ENCODE measurements at places on chromosomes 16 and 17.
A peak's percentile ranks its signal among the peaks of the same experiment; 100 is the strongest.

GRCh38 chr17:77253611-77254051 is 112.9 kb downstream of the SEC14L1 start:
- DNase-seq: peak; percentile 35

GRCh38 chr16:78754713-78755112 is 655.3 kb downstream of the WWOX start:
- DNase-seq: no peak

GRCh38 chr16:68328151-68328859 is 17.5 kb downstream of the PRMT7 start:
- peak; percentile 96 for DNase-seq

- DNase-seq: no peak
Measured at GRCh38 chr17:40936437-40936971, 942 bp downstream of the KRT23 start.

DNA sequence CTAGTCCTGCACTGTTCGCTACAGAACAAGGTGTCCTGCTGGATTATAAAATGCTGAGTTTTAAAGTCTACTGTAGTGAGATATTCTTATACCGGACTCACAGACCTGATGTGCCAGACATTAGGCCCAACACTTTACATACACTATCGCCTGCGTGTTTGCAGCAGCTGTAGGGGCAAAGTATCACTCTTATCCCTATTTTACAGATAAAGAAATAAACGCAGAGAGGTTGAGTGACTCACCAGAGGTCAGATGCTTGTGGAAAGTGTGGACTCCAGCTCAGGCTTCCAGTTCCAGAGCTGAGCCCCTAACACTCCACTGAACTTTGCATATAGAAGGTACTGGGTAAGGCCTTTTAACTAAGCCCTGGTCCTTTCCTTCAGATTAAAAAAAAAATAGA is 47.4 kb downstream of the PLXDC1 start:
- DNase-seq: no peak

GRCh38 chr16:27691721-27692120 is 141.8 kb downstream of the KATNIP start:
- DNase-seq: no peak

DNA sequence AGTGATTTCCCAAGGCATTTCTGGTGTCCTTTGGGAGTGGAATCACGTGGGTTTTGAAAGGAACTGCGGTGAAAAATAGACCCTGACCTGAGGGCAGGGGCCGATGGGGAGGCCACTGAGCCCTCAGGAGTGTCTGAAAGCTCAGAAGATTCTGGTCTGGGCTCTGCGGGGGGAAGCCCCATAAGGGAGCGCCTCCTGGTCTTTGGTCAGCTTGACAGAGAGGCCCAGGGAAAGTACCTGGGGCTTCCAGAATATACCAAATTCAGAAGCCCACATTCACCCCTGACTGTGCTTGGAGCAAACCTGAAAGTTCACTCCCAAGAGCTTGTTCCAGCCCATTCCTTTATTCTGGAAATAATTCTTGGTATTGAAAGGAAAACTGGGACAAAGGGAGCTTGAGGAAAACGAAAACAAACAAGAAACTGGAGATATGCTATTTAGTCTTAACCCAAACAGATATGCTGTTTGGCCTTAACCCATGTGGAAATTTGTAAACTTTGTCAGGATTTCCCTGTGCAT is 23.2 kb upstream of the NAGLU start:
- DNase-seq: no peak

GRCh38 chr16:1964506-1965395 is at the start of gene RPS2:
TSS of gene RPS2 (minus strand) at chr16:1964826. CDS start at chr16:1964625, 201 bp downstream.
- DNase-seq: peak; percentile 100

- no peak for DNase-seq
Measured at GRCh38 chr17:12445331-12445730, 220.4 kb upstream of the MYOCD start.

- no peak for DNase-seq
Measured at GRCh38 chr16:82203198-82203597, 33.2 kb upstream of the MPHOSPH6 start.

- no peak for DNase-seq
Measured at GRCh38 chr16:17759451-17760390, 289.0 kb upstream of the XYLT1 start.

DNA sequence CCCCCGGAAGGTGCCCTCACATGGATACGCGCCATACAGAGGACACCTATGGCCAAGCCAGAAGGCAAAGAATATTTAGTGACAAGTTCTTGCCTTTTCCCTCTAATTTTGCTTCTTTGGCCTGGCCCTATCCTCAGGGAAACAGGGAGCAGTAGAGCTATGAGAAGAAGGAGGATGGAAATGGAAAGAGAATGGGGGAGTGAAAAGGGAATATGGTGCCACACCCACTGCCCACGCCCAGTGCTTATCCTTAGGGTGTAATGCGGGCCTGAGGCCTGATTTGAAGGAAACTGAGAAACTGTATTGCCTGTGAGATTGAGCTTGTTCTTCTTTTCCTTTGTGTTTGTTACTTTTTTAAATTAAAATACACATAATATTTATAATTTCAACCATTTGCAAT is 255.1 kb downstream of the HS3ST3A1 start:
- DNase-seq: no peak

- peak; percentile 82 for DNase-seq
Measured at GRCh38 chr17:32264140-32264799, 1.4 kb upstream of the RHBDL3 start.

DNA sequence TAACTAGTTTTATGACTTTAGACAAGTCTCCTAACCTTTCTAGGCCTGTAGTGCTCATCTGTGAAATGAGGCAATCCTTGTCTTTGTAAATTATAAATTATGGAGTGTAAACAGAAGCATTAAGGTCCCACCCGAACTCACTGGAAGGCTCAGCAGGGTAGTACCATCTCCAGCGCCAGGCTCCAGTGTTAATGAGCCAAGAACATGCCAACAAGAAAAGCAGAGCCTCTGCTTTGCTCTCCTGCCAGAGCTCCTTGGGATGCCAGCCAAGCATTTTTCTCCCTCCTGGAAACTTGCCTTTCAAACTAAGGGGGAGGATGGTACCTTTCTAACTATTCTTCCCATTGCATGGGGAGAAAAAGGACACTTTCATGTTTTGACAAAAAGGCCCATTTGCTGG is 14.9 kb downstream of the LIMD2 start:
- DNase-seq: no peak

- DNase-seq: no peak
Measured at GRCh38 chr17:17661134-17661533, 20.1 kb upstream of the RAI1 start.

- DNase-seq: no peak
Measured at GRCh38 chr17:18117982-18118975, 9.7 kb downstream of the MYO15A start.

DNA sequence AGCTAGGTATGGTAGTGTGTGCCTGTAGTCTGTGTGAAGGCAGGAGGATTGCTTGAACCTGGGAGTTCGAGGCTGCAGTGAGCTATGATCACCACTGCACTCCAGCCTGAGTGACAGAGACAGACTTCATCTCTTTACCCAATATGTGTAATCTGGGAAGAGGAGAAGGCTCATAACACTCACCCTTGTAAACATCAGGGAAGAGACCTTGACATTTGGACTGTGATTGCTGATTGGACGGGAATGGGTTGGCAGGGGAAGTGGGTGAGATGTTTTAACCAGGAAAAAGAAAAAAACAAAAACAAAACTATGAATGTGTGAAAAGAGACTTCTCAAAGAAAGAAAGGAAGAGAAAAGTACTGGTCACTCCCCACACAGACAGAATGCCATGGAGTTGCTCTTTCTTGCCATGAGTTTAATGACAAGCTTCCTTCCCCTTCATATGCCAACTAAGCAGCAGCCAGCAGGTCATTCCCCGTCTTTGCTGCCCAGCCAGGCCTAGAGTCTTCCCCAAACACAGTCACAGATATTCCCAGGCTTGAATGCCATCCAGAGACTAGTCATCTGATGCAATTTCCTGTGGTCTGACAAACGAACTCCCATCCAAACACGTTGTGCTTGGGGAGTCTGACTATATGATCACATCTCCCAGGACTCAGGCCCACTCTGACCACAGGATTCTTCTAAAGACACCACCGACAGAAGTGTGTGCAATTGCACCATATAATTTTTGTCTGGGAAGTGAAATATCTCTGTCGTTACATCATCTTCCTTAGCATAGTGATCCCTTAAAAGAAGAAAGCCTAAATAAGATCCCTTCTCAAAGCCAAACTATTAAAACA is 3.6 kb upstream of the XAF1 start:
- DNase-seq: no peak

DNA sequence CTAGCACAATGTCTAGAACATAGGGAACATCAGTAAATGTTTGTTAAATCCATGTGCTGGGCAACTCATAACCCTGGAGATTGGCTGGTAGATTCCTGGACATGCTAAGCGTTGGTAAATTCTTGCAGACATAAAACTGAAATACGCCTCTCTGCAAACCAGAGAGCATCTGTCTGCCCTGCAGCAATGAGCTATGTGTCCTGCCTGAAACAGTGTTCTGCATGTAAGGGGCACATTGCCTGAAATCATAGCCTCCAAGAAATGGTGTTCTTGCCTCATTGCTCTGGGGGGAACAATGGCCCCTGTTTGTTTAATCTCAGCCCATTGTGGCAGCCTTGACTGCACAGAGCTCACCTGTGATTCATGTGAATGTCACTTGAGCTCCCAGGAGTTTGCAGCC is 113.5 kb upstream of the CCL2 start:
- no peak for DNase-seq

GRCh38 chr17:82702231-82702927 is 3.9 kb upstream of the RAB40B start:
- DNase-seq: no peak

DNA sequence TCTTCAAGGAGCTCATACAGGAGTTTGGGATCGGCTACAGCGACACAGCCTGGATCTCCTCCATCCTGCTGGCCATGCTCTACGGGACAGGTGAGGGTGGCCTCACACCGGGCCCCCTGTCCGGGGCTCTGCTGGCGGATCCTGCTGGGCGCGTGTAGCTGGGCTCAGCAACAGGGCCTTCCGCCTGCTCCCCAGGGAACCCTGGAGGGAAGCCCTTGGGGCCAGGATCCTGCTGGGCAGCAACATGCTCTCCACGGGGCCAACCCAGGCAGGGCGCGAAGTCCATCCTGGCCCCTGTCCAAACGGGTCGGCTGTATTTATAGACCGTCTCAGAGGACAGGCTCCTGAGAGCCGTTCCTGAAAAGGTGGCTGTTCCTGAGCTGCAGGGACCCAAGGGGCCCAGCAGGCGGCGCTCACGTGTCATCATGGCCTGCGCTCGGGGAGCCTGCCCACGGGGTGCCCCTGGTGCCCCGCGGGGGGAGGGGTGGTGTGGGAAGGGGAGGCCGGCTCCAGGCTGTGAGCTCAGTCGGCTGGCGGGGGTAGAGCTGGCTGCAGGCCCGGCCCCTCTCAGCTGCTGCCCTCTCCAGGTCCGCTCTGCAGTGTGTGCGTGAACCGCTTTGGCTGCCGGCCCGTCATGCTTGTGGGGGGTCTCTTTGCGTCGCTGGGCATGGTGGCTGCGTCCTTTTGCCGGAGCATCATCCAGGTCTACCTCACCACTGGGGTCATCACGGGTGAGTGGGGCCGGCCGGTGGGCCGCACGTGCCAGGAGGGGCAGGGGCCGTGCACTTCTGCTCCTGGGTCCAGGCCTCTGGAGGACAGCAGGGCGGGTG is 7.5 kb downstream of the SLC16A3 start:
- DNase-seq: peak; percentile 84

GRCh38 chr17:29146369-29146972 is 33.7 kb downstream of the MYO18A start:
- no peak for DNase-seq

DNA sequence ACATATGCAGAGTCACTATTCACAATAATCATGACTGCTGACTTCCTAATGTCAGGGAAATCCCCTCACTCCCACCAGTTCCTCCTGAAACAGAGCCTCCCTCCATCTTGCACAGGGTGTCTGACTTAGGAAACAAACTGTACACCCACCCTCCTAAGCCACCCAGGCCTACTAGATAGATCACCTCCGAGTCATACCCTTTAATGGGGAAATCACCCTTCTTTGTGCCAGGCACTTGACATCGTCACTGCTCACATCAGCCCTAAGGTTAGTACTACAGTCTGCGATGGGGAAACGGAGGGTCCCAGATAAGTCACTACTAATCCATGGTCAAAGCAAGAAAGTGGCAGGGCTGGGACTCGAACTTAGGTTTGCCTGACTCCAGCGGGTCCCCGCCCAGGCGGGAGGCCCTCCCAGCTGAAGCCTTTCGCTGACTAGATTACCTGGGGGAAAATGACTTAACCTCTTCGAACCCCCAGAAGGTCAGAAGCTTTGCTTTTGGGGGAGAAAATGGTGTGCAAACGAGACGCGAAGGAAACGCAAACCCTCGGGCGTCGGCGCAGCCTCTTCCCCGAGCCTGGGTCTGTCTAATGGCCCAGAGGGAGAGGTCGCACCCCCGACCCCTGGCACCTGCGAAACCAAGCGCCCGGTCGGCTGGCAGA is 3.4 kb upstream of the MLLT6 start:
- DNase-seq: peak; percentile 38

DNA sequence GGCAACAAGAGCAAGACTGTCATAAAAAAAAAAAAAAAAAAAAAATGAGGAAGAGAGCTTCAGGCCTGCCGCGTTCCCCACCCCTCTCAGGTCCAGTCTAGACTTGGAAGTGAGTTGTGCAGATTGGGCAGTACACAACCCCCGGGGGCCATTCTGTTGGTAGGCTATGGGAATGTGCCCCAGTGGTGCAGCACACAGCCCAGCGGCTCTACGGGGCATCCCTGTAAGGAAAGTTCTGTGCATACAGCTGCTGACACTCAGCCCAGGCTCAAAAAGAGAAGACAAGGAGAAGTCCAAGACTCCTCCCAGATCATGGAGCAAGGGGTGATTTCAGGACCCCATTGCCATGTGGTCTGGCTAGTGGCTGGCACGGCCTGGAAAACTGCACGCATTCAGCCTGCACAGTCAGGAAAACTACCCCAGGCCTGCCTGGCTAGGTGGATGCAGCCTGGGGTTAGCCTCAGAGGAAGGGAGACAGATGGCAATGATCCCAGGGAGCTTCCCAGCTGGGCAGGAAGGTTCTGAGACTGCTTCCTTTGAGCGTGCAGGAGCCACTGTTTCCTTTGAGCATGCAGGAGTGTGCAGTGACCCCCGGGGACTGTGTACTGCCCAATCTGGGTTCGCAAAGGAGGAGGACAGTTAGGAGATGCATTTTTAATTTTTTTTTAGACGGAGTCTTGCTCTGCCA is 44.8 kb downstream of the PECAM1 start:
- no peak for DNase-seq

- no peak for DNase-seq
Measured at GRCh38 chr17:33525186-33525585, 232.1 kb upstream of the ASIC2 start.

- DNase-seq: no peak
Measured at GRCh38 chr16:67277294-67277998, 1.9 kb upstream of the PLEKHG4 start.

DNA sequence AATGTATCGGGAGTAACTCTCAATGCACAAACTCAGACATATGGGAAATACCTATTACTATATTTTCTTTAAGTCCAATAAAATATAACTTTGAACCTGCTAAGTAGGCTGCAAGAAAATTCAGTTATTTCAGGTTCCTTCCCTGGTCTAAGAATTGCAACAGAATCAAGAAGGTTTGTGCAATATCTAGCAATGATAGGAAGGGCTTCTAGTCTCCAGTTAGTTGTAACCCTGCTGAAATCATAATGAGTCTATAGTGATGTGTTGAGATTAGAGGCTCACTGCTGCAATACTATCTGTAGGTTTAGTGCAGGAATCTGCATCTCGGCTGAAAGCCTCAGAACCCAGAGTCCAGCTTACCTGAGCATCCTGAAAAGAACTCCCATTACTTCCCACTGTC is 110.5 kb downstream of the PMP22 start:
- no peak for DNase-seq
